Activated T-cell treated with anti-CD3 and anti-CD28 coated beads, Interleukin-2, amount 50 U/mL, for 72 hours (primary cell): ENCODE measurements at places on chromosomes 4 and X.

DNA sequence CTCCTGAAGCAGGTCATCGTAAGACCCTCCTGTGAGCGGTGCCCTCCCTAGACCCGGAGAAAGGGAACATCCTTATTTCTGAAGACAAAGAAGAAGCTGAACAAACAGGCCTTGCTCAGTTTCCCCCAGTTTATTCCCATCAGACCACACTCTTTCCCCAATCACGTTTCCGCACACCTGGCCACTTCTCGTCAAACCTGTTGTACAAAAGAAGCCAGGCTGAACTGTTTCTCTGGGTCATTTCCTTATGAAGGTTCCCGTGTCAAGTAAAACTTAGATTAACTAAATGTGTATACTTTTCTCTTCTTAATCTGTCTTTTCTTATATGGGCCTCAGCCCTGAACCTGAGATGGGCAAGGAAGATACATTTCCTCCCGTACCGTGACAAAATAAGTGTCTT is 111.6 kb upstream of the ENPP6 start:
- no peak for DNase-seq

DNA sequence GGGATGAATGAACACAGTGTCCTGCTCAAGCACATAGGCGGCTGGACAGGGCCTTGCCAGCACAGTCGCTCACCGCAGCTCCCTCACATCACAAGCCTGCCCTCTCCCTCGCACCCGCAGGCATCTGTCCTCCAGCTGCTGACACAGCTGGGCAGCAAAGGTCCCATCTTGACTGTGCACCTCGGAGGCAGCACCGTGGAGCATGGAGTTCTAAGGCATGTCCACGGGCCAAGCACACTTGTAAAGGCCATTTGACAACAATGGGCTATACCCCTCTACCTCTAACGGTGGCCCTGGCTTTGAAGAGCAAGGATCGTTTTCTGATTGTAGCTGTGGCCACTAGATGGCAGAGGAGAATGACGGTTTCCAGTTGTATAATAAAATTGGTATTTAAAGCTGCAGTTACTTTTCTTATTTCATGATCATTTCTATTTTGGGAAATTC is 53.8 kb downstream of the APLN start:
- DNase-seq = no peak

GRCh38 chr4:52750819-52751486 is at the start of gene ERVMER34-1:
TSS of gene ERVMER34-1 (minus strand) at chr4:52751425. CDS start at chr4:52745520, 5,905 bp downstream.
- DNase-seq = peak; percentile 11

DNA sequence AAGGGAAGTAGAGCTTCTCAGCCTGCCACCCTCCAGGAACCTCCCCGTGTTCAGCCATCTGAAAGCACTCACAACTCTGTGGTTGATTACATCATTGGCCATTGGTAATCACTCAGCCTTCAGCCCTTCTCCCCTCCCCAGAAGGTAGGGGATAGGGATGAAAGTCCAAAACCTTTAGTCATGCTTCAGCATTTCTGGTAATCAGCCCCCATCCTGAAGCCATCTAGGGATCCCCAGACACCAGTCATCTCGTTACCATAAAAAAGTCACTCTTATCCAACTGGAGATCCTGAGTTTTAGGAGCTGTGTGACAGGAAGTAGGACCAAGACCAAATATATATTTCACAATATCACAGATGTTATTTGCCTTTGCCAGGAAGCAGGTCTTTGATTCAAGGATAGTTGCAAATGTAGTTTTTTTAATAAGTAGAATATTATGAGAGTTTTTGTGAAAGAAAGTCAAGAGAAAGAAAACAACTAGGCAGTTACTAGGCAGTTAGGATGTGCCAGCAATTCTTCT is 364.6 kb upstream of the NOCT start:
- DNase-seq = no peak

GRCh38 chr4:105780176-105780575 is 71.6 kb downstream of the GSTCD start:
- no peak for DNase-seq

DNA sequence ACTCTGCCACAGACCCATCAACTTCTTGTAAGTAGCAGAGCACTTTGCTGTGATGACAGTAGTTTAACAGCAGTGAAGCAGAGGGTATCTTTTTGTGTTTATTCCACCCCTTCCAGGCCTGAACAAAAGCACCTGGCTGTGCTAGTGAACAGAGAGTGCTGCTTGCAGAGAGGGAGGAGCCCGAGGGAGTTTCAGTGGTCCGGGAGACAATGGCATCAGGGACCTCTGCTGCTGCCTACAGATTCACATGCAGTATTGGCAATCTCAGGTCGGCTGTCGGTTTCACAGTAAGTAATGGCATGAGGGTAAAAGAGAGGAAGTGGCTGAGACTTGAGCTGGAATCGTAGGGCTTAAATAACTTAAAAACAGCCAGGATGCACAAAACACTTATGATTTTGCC is 755.8 kb downstream of the RPA4 start:
- DNase-seq = no peak

DNA sequence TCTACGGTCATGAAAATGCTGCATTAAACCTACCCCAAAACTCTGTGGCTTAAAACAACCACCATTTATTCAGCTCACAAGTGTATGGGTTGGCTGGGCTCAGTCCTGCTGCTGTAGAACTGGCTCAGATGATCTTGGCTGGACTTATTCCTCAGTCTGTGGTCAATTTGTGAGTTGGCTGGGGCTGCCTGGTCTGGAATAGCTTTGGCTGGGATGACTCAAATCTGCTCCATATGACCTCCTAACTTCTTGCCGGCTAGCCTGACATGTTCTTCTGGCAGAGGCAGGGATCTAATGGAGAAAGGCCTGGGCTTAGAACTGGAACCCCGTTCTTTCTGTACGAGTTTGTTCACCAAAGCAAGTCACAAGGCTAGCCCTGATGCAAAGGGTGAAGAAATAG is 71.7 kb downstream of the CFAP299 start:
- no peak for DNase-seq

DNA sequence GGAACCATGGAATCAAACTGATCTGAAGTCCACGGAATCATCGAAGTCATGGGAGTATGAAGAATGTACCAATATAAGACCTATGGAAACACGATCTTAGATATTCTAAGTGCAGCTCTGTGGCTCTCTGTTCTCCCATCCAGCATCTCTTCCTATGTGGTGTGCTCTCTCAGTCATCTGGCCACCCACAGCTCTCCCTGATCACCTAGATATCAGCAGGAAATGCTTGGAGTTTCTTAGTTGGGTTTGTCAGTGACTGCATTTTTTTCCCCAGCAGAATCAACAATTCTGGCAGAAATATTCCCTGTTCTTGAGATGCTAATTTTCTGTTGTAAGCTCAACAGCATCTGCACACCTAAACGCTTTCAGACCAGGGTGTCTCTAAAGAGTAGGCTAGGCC is 94.1 kb downstream of the GC start:
- DNase-seq = no peak

DNA sequence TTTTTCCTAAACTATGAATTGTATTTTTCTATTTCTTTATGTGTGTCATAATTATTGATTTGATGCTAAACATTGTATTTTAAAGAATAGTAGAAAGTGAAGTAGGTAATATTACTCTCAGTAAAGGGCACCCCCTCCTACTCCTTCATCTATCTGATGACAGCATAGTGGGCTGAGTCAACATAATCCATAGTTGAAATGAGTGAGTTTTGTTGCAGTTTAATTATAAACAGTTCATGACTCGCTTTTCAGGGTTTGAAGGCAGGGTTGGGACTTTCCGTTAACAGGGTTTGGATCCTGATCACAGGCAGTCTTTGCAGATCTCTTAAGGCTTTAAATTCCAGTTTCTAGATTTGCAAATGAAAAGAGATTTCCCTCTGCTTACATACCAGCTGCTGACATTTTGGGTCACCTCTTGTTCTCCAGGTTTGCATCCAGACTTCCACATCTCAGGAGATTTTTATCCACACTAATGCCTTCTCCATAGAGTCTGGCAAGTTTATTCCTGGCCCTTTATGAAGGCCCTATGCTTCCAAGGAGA is 54.0 kb upstream of the TACR3 start:
- DNase-seq = no peak

DNA sequence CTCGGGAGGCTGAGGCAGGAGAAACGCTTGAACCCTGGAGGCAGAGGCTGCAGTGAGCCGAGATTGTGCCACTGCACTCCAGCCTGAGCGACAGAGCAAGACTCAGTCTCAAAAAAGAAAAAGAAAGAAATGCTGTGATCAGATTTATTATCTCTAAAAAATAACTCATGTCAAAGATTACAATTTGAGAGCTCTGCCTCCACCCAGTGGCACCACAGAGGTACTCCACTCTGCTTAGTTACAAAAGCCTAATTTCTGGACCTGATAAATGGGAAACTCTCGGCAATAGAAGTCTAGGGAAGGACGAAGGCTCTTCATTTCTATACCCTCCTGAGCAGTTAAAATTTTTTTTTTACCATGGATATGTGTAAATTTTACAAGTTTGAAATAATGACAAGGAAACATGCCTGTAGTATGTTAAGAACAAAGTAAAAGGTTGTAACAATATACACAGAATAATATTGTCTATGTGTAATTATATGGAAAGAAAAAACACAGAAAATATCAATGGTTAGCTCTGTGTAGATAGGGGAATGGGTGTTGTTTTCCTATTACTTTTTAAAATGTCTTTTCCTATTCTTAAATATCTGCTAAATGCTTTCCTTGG is 149.8 kb downstream of the STIM2 start:
- peak; percentile 51 for DNase-seq

DNA sequence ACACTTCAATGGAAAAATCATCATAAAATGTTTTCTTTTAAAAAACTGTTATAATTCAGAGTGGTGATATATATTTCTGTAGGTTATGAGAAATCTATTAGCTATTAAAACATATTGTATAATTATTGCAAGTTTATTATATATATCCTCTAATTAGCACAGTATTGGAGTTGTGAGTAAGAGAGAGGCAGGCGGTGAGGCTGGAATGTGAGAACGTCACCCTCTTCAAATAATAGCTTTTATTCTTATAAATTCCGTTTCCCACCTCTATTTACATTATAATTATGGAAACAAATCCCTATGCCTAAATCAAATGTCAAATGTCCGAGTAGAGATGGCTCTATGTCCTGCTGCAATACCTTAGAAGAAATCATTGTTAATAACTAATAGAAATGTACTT is 292.9 kb downstream of the ADGRL3 start:
- DNase-seq = no peak

DNA sequence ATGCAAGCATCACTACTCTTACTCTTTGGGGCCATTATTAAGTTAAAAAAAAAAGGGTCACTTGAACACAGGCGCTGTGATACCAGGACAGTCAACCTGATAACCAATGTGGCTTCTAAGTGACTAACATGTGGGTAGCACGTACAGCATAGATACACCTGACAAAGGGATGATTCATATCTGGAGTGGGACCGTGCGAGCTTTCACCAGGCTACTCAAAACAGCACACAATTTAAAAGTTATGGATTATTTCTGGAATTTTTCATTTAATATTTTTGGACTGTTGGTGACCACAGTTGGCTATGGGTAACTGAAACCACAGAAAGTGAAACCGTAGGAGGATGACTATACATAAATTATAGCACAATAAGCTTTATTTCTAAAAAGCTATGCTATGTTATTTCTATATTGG is 113.8 kb upstream of the STIM2 start:
- peak; percentile 72 for DNase-seq

- DNase-seq = no peak
Measured at GRCh38 chrX:148599404-148599803, 99.0 kb downstream of the AFF2 start.

GRCh38 chrX:36199928-36200327 is 280.4 kb downstream of the CFAP47 start:
- no peak for DNase-seq

GRCh38 chrX:107153005-107153404 is 34.4 kb upstream of the RBM41 start:
- DNase-seq = no peak

DNA sequence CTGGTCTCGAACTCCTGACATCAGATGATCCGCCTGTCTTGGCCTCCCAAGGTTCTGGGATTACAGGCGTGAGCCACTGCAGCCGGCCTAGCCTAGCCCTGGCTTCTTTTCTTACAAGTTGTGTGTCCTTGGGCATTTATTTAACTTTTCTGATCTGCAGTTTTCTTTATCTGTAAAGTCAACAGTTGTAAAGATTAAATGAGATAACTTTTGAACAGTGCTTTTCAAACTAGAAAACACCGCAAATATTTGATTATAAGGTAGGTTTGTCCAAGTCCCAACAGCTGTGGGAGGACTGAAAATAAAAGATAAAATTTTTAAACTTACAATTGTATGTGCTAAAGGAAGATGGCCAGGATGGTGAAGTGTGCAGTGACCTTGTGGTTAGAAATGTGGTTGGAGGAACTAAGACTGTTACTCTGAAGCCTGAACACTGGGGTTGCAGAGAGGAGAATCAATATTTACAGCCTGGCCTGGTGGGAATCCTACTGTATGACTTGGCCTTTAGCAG is 44.8 kb downstream of the GSX2 start:
- no peak for DNase-seq

- no peak for DNase-seq
Measured at GRCh38 chr4:2072971-2073807, 14.1 kb downstream of the NAT8L start.

DNA sequence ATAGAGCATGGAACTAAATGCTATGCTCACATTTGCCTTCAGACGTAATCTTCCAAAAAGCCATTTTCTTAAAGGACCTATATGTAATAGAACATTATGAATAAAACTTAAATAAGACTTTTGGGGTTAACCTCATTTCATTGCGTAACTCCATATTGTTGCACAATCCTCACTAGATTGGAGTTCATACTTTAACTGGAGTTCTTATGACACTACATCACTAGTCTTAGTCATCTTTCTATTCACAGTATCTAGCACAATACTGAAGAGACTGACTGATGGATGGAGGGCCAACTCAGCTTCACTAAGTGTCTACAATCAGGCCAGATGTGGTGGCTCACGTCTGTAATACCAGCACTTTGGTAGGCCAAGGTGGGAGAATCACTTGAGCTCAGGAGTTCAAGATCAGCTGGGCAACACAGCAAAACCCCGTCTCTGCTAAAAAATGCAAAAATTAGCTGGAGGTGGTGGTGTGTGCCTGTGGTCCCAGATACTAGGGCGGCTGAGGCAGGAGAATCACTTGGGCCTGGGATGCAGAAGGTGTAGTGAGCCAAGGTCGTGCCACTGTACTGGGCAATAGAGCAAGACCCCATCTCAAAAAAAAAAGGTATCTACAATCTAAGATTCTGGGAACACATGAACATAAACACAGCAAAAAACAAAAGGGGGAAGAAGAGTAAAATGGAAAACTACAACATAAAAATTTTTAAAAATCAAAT is 80.8 kb upstream of the MAB21L2 start:
- DNase-seq = no peak

DNA sequence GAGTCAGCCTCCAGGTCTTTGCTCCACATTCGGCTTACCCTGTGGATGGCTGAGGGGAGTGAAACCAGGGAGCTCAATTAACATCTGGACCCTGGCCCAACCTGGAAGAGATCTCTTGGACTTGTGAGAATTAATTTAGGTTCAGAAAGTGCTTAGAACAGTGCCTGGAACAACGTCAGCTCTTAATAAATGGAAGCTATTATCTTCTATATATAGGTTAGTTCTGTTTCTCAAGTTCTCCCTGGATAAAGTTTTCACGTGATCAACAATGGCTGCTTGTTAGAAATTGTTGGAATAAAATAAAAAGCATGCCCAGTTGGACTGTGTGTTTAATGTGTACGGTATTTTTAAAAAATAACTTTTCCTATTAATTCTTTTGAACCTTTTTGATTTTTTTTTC is 80.8 kb downstream of the TRIML1 start:
- DNase-seq = no peak
